T-helper 2 cell treated with Interferon-gamma antibody and Interleukin-4, amounts not matched to agents 100 ng/mL and 5 ng/mL, for 36 hours (primary cell): ENCODE measurements at places on chromosomes 13 and 19. TPM values are rescaled to one million over a fixed set of nuclear protein-coding genes. Genes with fewer than 3 reads are reported as not detected.

The KIR2DL1 gene
- not detected in 2 replicates for total RNA-seq

The LGI4 gene
- 0.27 TPM in 2 replicates for total RNA-seq

The SIGLEC11 gene
- not detected in 2 replicates for total RNA-seq

The ZNF829 gene
- 4.4 and 4.5 TPM in 2 replicates for total RNA-seq

The RYR1 gene
- total RNA-seq, result 2.4 and 4.4 TPM in 2 replicates

The ZNF181 gene
- 5.7 and 5.9 TPM in 2 replicates for total RNA-seq

The NAPA gene
- total RNA-seq, result 89.2 and 90.5 TPM in 2 replicates

The ZNF230 gene
- total RNA-seq, result 3.7 and 5.5 TPM in 2 replicates

The CYP2B6 gene
- not detected in 2 replicates for total RNA-seq

The PSG7 gene
- not detected in 2 replicates for total RNA-seq

The KCNJ14 gene
- total RNA-seq, result 1.6 and 1.8 TPM in 2 replicates

The CALR3 gene
- 0.18 TPM in 1 of 2 replicates, not detected in the other for total RNA-seq

The ERICH4 gene
- total RNA-seq, result not detected in 2 replicates

The TNFSF9 gene
- 1.6 and 2.0 TPM in 2 replicates for total RNA-seq

The WTIP gene
- 0.64 and 0.91 TPM in 2 replicates for total RNA-seq

The ZNF835 gene
- total RNA-seq, result 0.11 and 0.27 TPM in 2 replicates

The ZNF223 gene
- total RNA-seq, result 0.25 and 0.27 TPM in 2 replicates

The PRR20B gene
- not detected in 2 replicates for total RNA-seq

The CCDC169 gene
- total RNA-seq, result 0.32 TPM in 1 of 2 replicates, not detected in the other

The KLHL1 gene
- total RNA-seq, result not detected in 2 replicates

The CPAMD8 gene
- 1.3 and 1.6 TPM in 2 replicates for total RNA-seq

The NXNL1 gene
- not detected in 2 replicates for total RNA-seq
